Hematopoietic multipotent progenitor cell treated with erythropoietin and hydrocortisone succinate and interleukin-3 and kit ligand, for 15 days (in vitro differentiated cells): ENCODE measurements at places on chromosomes 6 and 20.
A peak's percentile ranks its signal among the peaks of the same experiment; 100 is the strongest.

- DNase-seq = no peak
Observed at GRCh38 chr6:101453221-101453620, 59.7 kb downstream of the GRIK2 start.

DNA sequence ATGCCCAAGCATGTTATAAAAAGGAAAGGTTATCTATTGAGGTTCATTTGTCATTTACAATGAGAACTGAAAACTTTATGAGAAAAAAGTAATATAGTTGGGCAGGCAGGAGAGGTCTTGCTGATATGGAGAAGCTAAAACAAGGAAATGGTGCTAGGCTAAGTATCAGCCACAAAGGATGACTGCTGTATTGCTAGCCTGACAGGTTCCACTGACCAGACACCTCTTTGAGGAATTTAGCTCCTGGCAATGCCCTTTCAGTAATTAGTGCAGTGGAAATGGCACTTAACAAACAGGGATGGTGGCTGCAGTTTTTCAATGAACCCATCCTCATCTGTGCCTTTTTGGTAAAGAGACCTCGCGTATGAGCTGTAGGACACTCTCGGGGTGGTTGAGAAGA, 284.4 kb downstream of the ZFAND3 start:
- no peak for DNase-seq

DNA sequence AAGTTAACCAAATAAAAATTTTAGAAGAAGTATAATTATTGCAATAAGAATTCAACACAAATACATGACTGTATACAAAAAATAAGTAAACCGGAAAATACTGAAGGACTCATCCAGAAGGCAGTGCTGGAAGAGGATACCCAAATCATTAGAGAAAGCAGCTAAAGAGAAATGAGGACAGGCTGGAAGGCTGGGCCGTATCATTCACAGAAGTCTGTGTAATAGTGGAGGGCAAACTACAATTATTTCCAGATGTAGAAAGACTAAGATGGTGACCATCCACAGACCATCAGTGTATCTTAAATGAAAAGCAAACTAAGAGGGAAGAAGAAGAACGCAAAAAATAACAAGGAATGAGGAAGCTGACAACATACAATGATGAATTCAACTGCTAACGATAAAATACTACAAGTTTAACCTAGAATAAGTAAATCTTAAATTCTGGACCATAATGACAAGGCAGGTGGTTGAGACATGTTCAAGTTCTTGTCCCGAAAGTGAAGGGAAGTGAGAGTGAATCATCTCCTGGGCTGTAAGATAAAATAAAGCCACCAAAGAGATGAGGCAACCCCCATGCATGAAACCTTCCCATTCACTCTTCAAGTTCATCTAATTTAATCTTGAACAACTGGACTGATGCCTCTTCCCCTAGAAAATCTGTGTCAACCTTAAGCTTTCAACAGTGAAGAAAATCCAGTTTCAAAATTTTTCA, 71.5 kb downstream of the SLC23A2 start:
- no peak for DNase-seq

GRCh38 chr6:71114544-71114943, 157.7 kb upstream of the B3GAT2 start:
- DNase-seq = no peak

GRCh38 chr20:38165089-38165965, at the start of gene TGM2:
TSS of gene TGM2 (minus strand) at chr20:38165270. CDS start at chr20:38165198, 72 bp downstream.
- DNase-seq = peak; percentile 89
